ENCODE measurements at places on chromosomes 5 and 9.

GRCh38 chr5:179596421-179596820 is 27.1 kb downstream of the HNRNPH1 start:
- no peak for DNase-seq

DNA sequence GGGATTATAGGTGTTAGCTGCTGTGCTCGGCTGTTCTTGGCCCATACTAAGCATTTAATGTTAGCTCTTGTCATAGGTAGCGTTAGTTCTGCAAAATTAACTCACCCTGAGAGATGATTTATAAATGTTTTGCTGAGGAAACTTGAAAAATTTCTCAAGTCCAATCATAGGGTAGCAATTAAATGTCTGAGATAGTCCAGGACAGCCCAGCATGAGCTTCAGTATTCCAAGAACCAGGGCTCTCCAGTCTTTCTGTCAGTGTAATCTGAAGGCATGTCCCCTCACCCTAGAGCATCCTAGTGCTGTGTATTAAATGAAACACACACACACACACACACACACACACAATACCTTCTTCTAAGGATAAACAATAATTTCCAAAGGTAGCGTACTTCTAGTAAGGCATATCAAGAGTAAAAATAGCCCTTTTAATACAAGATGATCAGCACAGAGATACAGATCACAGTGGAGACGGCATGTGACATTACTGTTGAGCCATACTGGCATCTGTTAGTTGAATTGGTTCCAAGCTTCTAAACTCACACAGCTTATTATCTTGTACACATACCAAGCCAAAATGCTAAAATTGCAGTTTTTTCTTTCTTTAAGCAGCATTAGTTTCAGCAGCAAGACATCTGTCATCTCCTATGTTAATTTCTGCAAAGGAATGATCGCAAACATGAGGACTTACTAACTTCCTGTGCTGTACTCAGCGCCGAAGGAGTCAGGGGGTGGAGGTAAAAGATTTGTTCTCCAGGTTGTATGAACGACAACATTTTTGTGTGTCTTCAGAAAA is 46.3 kb upstream of the JMY start:
- no peak for DNase-seq

GRCh38 chr5:74617202-74617601 is 23.3 kb downstream of the ENC1 start:
- no peak for DNase-seq

- DNase-seq: peak; percentile 45
These were observed 33.8 kb upstream of the ANXA2R start for GRCh38 chr5:43073597-43074546.

- no peak for DNase-seq
These were observed 4.7 kb upstream of the FOXB2 start for GRCh38 chr9:77014597-77015263.

DNA sequence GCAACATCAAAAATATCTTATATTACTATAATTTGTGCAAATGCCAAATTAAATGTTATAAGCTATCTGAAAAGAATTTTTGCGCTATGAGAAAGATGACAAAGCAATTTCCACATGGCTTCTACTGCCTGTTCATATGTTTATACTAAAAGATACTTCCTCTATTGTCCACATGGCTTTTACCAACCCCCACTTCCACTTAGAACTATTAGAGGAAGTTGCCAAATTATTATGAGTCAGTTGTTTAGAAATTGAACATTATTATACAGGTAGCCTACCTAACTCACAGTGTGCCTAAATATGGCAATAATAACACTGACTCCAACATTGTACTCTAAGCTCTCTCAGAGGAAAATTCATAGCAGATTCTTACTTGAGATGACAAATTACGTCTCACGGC is 37.6 kb upstream of the SLC27A6 start:
- DNase-seq: no peak

DNA sequence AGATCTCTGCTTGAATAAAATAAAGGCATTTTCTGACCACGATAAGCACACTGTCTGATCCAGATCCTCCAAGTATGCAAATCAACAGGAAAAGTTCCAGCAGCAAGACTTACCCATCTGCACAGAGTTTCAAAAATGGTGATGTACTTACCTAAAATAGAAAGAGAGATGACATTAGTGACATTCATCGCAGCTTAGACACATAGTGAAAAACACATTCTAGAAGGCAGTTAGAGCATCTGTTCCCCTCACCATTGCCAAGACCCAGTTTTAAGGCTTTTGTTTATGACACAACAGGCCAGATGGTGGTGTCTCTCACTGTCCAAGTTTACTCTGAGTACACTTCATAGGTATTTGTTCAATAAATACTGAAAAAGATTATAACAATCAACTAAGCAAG is 207.7 kb downstream of the PDE4D start:
- no peak for DNase-seq

DNA sequence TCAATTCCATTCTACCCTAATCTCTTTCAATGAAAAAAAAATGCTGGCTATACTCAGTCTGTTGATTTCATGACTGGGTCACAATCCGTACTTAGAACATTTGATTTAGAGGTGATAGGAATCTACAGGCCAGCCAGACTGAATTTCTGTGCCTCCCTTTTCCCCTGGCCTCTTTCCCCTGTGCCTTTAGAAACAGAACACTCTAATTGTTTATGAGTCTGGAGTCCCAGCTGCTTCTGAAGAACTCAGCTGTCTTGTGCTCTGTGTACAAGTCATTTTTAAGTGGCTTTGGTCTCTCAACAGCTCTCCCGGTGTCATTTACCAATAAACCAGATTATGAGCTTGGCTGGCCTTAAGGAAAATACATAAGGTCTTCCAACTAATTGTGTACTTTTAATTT is 94.1 kb upstream of the ITGA2 start:
- no peak for DNase-seq

All from CD4-positive, alpha-beta T cell treated with Interleukin-4 for 1 hour (primary cell).